Cerebellum (tissue), 4 donors: ENCODE measurements at places on chromosomes 5 and 9.

GRCh38 chr9:108836781-108837180, 19.0 kb downstream of the ACTL7B start:
- no peak for DNase-seq

- no peak for DNase-seq
Measured at GRCh38 chr9:127139071-127139731, 16.8 kb upstream of the ANGPTL2 start.

DNA sequence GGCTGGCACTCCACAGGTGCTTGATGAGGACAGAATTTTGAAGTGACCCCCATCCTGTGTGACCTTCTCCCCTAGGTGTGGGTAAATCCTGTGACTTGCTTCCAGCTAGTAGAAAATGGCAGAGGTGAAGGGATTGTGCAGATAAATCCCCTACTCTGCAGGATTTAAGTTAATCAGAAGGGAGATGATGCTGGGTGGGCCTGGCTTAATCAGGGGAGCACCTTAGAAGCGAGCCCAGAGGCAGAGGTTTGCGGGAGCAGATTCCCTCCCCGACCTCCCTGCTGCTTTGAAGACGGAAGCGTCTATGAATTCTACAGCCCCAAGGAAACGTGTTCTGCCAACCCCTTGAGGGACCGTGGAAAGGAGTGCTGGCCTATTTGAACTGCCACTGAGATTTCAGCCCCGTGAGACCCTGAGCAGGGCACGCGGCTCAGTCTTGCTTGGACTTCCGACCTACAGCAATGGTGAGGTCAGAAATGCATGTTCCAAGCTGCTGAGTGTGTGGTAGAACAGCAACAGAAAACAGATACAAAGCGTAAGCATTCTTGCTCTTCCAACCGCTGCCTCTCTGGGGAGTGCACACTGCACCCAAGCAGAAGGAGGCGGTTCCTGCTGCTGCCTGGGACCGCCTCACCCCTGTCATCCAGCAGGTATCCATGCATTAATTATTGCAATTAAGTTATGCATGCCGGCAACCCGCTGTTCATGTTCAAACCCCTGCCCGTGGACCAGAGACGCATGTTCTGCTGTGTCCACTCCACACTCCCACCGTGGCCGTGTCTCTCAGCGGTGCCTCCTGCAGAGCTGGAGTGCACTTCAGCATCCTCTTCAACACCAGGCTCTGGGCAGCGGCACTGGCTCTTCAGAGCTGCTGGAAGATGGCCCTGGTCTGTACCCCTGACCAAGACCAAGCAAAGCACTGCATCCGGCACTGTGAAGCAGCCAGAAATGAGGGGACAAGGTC, 54.6 kb upstream of the RXRA start:
- DNase-seq = no peak

DNA sequence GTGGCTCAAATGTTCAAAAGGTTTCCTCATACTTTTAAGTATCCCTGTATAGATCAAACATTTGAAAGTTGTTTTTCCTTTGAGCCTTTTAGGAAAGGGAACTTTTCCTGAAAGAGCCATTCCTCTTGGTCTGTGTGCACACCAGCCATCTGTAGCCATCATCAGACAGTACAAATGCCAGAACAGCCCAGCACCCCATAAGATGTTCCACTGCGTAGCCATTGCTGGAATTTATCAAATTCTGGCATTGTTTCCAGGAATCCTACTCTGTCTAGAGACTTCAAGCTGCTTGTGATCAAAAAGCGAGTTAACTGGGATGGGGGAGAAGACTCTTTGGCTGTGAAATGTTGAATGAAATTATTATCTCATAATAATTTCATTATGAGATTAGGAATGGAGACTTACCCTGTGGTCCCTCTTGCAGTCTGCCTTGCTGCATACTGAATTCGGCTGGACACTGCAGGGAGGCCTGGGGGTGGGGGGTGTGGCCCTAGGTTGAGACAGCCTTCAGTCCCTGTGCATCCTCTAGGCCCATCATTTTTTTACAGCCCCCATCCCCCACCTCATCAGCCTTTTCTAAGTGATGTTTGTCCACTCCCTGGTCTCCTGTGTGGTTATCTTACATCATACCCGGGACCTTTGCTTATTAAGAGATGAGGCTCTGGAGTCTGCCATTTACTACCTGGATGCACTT, 99.8 kb downstream of the RALGPS1 start:
- no peak for DNase-seq

- peak; percentile 9 for DNase-seq
Measured at GRCh38 chr9:36074870-36075532, 38.3 kb downstream of the RECK start.

- DNase-seq = no peak
Measured at GRCh38 chr5:134536876-134537275, 11.4 kb downstream of the JADE2 start.

DNA sequence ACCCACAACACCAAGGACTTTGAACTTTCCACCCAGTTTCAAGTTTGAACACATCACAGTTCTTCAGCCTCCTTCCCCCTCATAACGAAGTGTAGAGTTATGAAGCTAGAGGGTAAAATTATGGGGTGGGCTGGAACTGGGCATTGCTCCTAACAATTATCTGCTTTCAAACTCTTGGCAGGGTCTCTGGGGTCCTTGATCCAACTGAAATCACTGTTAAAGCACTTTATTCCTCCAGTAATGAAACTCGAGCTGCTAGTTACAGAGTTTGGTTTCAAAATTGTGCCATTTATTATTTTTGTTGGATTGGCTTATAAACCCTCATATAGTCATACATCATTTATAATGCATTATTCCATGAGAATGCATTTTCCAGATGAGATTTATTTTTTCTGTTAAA, 158.5 kb downstream of the RGS3 start:
- DNase-seq = no peak

DNA sequence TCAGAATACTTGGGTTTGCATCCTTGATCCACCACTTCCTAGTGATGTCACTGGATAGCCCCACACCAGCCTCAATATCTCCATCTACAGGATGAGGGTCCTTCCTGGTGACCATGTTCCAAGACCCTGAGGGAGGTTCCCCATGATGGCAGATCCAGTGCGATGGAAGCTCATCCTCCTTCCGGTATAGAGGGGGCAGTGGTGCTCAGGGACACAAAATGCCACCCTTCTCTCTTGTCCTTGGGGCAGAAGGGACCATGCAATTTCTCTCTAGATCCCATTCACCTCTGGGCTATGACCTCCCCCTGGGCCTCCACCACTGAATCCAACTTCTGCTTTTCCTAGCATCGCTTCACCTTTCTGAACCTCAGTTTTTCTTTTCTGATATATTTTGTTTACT, 5.4 kb upstream of the SLC25A51 start:
- no peak for DNase-seq

- no peak for DNase-seq
Measured at GRCh38 chr9:126617003-126617822, 3.5 kb downstream of the LMX1B start.

- no peak for DNase-seq
Measured at GRCh38 chr5:10982626-10983025, 221.6 kb upstream of the DAP start.

DNA sequence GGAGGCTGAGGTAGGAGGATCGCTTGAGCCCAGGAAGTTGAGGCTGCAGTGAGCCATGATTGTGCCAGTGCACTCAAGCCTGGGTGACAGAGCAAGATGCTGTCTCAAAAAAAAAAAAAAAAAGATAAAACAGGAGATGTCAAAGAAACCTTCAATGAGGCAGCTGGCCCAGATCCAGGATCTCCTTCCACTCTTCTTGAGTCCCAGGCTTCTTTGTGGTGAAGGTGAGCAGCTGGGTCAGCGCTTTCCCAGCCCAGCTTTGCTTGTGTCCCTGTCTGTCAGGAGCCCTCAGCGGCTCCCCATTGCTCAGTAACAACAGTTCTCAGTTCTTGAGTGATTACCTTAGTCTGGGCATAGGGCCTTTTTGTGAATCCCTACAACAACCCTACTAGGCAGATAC, 69.4 kb upstream of the PSD2 start:
- no peak for DNase-seq

DNA sequence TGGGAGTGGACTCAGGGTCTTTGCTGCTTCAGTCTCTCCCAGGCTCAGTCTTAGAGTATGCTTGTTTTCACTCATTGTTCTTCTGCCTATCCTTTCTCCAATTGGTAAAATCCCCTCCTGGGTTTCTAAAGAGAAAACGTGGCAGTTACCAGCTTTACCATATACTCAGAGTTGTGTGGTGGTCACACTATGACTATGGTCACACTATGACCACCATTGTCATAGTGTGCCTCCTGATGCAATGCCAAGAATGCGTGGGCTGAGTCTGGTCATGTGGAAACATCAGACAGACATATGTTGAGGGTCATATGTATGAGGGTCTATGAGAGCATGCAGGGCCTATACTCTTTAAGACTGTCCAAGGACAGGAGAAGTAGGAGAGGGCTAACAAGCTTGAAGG, 326.5 kb upstream of the PRR16 start:
- DNase-seq = no peak

DNA sequence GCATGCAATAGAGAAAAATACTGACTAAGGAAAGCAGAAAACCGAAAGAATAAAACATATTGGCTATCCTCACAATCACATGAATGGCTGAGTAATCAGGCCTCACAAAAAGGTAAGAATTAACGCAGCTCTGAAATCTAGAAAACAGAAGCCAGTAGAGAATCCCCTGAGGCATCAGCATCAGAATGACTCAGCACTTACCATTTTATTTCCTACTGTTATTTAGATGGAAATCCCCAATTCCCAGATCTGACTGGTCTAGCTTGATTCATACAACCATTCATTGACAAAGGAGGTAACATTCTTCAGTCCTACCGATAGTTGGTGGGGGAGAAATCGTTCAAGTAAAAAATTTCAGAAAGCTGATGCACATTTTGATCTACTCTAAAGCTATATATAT, 1408.4 kb upstream of the WWC1 start:
- no peak for DNase-seq

- no peak for DNase-seq
Measured at GRCh38 chr5:16350816-16351215, 114.8 kb downstream of the ZNF622 start.

DNA sequence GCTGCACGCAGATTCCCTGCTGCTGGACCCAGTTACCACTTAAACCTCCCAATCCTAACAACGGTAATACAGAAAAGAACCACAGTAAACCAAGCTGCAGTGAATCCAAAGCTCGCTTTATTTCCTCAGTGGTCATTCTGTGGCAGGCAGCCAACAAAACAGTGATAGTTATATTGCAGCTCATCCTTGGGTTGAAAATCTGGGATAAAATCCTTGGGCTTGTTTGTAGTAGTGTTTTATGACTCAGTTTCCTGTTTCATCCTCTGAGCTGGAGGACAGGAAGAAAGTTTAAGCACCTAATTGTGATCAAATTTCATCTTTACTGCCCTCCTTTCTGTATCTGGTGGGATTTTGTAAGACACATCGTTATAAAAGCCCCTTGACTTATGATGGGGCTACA, 31.4 kb downstream of the HMGCR start:
- DNase-seq = no peak

DNA sequence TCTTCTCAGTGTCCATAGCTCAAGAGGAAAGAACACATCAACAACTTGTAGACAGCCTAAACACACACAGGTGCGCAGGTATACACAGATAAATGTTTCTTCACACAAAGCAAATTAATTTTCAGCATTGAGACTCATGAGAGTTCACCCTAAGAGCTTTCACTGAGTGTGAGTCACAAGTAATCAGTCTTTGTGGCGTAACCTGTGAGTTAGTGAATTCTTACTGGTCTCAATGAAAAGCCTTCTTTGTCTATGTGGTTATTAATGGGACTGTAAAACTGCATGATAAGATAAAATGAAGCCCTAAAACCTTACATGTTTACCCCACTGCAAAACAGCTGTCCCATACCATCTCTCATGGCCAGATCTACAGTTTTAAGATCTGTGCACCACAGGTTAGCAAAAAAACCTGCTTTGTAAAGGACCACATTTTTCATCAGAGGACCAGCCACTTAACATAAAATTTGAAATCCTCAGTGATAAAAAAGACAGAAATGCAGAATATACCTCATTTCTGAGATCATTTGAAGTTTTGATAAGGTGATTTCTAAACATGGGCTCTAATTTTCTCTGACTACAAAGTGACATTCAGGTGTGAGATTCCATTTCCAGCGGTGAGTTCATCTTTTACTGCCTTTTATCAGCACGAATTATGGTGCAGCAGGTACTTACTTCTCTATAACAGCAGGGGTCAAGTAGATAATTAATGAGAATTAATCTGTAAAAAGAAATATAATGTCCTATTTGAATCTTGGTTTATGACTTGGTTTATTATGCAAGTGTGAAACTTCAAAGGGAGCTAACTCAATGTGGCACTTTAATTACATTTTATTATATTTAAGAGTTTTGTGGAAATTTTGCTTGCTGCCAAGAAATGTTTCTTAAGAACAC, 335.7 kb upstream of the PIK3R1 start:
- no peak for DNase-seq
